GM12892 (cell line): ENCODE measurements at places on chromosomes 3 and 15.
A peak's percentile ranks its signal among the peaks of the same experiment; 100 is the strongest.

GRCh38 chr3:177333533-177334520, 136.5 kb upstream of the TBL1XR1 start:
- no peak for DNase-seq

DNA sequence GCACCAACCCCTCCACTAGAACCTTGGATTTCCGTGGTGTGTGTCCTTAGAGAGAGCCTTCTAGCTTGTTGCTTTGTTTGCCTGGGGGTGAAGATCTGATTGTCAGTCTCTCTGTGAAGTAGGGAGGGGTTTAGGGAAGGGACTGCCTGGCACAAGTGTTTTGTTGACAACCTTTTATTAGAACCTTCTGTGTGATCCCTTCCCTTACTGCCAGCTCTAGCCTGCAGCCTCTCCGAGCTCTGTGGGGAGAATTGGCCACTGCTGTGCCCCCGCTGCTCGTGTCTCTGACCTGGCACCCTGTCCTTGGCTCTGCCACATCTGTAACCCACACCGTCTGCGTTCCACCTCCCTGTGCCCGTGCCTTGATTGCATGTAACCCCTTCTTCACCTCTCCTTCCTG, 30.9 kb upstream of the PCSK6 start:
- DNase-seq, result no peak

- DNase-seq, result no peak
Observed at GRCh38 chr3:11566478-11566877, 77.2 kb downstream of the VGLL4 start.

GRCh38 chr15:70327328-70327855, 229.7 kb upstream of the TLE3 start:
- no peak for DNase-seq

GRCh38 chr3:80238606-80239005, 470.8 kb upstream of the ROBO1 start:
- no peak for DNase-seq

- DNase-seq, result no peak
Observed at GRCh38 chr3:67384760-67385397, 269.5 kb downstream of the SUCLG2 start.

GRCh38 chr3:31768479-31769125, 212.5 kb downstream of the OSBPL10 start:
- DNase-seq, result no peak

DNA sequence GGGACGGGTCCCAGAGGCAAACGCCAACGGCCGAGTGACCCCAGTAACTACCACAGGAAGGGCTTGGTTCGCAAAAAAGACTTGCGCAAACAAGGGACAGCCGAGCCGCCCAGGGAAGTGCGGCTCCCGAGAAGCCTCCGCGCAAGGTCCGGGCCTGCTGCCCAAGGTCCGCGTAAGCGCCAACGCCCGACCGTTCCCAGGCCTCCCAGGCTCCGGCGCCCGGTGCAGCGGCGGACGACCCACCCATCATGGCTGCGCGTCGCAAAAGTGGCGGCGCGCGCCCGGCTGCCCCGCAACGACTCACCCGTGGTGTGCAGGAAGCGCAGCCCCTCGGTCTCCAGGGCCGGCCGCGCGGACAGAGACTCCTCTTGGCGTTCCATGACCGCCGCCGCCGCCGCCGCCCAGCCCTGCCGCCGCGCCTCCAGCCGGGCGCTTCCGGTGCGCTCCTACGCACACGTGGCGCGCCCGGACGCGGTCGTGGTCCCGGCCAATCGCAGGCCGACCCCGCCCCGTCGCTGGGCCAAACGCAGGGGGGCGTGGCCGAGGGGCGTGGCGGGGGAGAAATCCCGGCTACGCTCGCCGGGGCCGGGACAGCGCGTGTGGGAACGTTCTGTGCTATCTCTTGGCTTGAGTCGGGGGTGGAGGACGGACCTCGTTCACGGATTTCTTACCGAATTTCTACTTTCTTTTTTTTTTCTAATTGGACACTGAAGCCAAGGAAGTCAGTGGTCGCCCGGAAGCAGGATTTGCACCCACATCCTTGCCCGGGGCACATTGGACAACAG, at the start of gene SELENOS:
TSS of gene SELENOS (minus strand) at position 448 of the 785 bp plus-strand sequence. CDS start at position 380, 68 bp downstream.
- peak; percentile 85 for DNase-seq

GRCh38 chr3:37223576-37223975, 49.2 kb upstream of the LRRFIP2 start:
- no peak for DNase-seq

DNA sequence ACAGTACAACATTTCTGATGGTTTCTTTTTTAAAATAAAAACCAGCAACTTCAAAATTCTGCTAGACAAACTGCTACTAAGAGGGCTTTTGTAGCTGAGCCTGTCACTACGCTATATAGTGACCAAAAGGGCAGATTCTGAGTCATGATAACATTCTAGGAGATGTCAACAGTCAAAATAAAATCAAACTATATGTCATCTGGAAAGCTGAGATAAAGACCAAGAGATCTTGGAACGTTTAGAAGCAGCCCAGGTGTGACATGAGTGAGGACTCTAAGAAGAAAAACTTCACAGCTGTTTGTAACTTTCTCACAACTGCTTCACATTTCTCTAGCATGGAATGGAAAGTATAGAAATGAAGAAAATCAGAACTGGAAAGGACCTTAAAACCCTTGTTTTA, 84.6 kb downstream of the FILIP1L start:
- no peak for DNase-seq

DNA sequence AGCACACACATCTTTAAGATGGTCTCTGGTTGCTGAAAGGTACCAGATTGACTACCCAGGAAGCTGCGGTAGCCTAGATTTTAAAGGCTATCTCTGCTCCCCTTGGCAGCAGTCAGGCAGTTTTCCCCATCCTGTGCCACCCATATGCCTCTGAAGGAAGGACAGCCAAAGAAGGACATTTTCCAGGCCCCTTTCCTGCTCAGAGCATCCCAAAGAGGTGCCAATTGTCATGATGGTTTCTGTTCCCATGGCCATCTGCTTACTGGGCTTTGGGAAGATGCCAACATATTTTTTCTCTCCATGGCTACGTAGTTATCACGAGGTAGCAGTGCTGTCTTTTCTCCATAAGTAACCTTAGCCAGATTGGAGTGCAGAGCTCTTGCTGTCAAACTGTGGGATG, 39.7 kb downstream of the UNC13C start:
- no peak for DNase-seq

DNA sequence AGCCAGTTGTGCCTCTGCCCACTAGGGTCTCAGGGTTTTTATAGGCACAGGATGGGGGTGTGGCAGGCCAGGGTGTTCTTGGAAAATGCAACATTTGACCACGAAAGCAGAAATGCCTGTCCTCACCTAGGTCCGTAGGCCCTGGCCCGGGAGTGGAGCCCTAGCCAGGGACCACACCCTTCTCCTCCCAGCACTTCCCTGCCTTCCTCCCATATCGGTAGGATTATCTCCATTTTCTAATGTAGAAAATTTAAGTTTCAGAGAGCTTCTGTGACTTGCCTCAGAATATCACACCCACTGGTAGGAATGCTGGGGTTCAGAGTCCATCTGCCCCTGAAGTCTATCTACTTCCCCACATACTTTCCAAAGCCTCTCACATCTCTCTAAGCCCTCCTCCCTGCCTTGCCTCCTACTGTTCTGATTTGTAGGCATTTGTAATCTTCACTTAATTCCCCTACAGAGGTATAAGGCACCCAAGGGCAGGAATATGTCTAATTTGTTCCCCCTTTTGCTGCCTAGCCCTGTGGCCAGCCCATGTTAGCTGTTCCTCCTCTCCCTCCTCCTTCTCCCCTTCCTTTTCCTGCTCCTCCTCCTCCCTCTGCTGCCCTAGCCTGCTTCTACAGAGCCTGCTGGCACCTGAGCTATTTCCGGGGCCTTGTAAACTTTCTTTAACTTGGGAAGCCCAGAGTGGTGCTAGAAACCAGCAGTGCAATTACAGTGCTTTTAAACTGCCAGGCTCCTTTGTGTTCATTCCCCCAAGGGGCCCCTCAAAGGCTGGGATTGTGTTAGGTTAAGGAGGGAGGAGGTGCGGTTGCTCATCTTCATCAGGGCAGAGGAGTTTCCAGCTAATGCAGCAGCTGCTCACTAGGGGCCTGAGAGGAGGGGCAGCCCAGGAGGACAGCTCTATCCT, 71.1 kb downstream of the MRPL46 start:
- no peak for DNase-seq

DNA sequence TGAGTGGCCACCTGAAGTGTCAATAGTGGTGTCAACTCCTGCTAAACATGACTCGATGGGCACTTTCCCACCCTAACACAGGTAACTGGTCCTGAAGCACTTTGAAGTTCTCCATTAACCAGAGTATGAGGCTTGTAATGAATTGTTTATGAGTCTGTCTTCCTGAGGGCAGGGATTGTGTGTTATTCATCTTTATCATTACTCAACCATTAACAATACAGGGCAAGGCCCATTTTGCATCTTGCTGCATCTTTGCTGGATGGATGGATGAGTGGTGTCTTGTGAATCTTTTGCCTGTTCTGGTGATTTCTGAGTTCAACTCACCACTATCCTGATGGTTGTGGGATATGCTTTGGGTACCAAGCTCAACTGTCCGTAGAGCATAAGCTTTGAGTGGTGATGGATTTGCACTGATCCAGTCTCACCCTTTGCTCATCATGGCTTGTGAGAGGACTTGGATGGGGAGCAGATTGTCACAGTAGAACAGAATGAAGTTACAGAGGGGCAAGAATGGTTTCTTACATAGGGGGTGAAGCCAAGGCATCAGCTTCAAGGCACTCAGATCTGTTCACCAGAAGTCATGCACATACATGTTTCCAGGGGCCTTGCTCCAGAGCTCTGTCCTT, 22.3 kb upstream of the EPB42 start:
- DNase-seq, result no peak

DNA sequence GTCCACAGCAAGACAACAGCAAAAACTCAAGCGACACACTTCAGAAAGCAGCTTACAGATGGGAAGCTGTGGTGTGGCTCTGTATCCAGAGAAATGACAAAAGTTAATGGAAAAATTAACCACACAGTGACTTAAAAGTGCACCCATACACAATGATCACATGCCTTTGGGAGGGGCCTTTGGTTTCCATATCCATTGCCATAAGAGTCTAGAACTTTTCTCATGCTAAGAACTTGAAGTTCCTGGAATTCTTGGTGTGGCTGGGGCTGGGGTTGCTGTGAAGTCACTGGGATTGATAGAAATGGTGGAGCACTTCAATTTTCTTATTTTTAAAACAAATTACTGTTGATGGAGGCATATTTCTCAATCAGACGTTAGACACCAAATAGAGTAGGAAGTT, 108.6 kb upstream of the FEZF2 start:
- DNase-seq, result no peak

DNA sequence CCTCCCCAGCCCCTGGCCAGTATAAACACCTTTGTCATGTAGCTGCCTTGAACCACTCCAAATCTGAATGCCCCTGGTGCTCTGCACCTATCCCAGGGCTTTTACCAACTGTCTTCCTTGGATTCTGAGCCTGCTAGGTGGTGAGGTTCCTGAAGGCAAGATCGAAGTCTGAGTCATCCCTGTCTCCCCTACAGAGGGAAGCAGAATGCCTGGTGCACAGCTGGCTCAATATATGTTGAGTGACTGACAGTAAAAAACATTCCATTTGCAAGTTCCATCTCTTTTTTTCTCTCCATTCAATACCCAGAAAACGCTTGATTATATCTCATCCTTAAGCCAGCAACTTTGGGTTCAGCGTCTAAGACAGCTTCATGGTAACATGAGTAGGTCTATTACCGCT, 24.7 kb downstream of the SLC24A1 start:
- DNase-seq, result no peak

DNA sequence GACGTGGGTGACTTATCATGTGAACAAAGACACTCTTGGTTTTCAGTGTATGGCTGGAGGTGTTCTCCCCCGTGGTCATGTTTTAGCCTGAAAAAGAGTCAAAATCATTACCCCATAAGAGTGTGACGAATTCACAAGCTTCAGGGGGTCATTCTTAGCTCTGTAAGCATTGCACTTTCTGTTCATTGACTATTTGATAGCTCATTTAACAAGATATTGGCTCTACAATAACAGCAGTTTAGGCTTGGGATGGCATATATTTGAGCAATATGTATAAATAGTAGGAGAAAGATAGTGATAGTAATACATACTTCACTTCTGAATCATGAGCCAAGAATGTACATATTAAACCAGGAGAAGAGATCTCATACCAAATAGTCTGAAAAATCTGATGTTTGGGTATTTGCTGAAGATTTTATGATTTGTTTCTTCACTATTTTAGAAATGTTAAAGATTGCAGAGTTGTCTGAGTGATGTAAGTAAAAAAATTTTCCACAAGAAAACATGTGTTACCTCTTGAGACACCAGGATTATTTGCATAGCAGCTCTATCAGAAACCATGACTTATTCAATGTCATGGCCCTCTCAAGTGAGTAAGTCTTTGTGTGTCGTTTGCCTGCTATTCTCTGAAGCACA, 996.0 kb downstream of the OTOL1 start:
- DNase-seq, result no peak

DNA sequence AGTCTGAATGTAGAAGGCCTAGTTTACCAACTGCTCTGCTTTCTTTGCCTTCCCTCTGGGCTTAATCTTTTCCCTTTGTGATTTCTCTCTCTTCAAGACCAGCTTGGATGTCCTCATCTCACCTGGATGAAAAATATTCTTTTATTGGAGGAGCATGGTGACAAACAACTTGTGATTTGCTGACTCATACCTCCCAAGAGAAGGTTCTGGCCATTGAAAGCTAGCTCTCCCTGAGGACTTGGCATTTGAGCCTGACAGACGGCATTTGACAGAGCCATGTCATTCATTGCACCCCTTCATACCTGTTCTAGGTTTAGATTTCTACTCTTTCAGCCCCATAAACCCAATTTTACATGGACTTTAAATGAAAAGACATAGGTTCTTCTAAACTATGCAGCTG, 33.3 kb downstream of the ATG7 start:
- DNase-seq, result no peak

DNA sequence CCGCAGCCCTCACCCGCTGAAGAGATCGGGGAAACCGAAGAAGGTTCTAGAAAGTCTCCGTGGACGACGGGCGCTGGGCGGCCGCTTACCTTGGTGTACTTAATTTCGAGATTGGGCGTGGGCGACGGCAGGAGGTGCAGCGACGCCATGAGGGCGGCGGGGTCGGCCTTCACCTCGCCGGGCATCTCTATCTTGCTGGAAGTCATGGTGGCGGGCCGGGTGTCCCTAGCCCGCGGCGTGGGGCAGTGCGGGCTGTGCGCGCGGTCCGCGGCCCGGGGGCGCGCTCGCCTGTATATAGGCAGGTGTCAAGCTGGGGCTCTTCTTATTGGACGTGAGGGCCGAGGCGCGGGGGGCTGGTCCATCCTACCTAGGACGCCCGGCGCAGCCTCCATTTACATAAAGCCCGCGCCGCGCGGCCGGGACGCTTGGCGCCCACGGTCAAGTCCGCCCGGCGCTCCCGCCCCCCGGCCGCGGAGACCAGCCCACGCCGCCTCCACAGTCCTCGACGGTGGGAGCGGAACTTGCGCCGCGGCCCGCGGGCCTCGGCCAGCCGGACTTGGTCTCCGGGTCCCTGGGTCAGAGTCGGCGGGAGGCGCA, at the start of gene ALDH1A2:
TSS of gene ALDH1A2 (minus strand) at position 267 of the 597 bp plus-strand sequence. CDS start at position 206, 61 bp downstream.
- no peak for DNase-seq

- no peak for DNase-seq
Observed at GRCh38 chr15:96495386-96495785, 164.9 kb downstream of the NR2F2 start.

GRCh38 chr3:161558236-161558635, 61.6 kb downstream of the OTOL1 start:
- no peak for DNase-seq
